ENCODE measurements at places on chromosomes 1 and 21. TPM values are rescaled to one million over a fixed set of nuclear protein-coding genes. Genes with fewer than 3 reads are reported as not detected.

Gene OR2AK2
- total RNA-seq = not detected

Gene C1orf94
- not detected for total RNA-seq

Gene FOXO6
- total RNA-seq = not detected

Gene KANK4
- total RNA-seq = 2.7 TPM

- peak; percentile 86 for DNase-seq
Observed at GRCh38 chr1:228842094-228842775, 107.0 kb downstream of the RHOU start.

- no peak for DNase-seq
Observed at GRCh38 chr1:78703806-78704205, 54.2 kb downstream of the IFI44 start.

DNA sequence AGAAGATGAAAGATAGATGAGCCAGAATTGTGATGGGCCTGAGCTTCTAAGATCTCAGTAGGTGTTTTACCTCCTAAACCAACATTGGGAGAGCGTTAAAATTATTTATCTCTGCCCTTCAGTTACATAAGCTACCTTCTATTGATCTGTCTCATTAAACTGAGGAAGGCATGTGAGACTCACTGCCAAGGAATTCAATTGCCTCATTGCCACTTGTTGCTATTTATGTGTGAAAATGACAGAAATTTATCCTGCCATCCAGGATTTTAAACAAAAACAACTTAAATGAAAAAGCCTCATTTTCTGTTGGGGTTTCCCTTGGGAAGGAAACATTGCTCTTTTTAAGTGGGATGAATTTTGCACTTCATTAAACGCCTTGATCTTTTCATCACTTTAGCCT lies 78.7 kb upstream of the RUNX1 start:
- DNase-seq = no peak

- DNase-seq = peak; percentile 72
Observed at GRCh38 chr1:227779685-227780084, 35.8 kb upstream of the PRSS38 start.

DNA sequence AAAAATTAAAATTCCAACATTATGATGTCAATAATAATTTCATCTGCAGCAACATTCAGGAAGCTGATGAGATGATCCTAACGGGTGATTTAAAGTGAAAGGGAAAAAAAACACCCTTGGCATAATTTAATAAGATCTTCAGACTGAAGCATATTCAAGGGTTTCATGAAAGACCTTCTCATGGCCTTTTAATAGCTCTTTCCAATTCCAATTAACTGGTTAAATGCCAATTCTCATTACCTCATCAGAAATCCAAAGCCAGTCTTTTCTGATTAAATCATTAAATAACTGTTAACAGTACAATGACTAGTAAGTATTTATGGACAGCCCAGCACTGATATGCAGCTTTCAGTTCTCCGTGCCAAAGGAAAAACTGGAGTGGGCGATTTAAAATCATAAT lies 407.5 kb downstream of the SMYD3 start:
- no peak for DNase-seq

- no peak for DNase-seq
Observed at GRCh38 chr1:62423580-62424242, 13.1 kb upstream of the USP1 start.

DNA sequence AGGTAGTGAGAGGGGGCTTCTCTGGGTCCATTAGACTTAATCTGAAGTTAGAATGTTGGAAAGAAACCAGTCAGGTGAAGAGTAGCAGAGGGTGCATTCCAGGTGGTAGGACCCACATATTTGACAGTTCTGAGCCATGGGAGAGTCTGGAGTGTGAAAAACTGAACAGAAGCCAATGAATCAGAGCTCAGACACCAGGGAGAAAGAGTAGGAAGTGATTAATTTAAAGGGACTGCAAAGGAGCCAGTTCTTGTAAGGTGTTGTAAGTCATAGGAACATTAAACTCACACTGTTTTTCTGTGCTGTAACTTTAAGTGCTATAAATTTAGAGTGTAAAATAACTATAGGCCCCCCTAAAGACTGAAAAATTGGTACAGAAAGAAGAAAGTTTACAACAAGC lies 5.9 kb upstream of the DHX9 start:
- DNase-seq = no peak

- DNase-seq = peak; percentile 62
Observed at GRCh38 chr1:7956218-7957032, 5.1 kb upstream of the PARK7 start.
